ENCODE measurements at places on chromosomes 16 and 17.

DNA sequence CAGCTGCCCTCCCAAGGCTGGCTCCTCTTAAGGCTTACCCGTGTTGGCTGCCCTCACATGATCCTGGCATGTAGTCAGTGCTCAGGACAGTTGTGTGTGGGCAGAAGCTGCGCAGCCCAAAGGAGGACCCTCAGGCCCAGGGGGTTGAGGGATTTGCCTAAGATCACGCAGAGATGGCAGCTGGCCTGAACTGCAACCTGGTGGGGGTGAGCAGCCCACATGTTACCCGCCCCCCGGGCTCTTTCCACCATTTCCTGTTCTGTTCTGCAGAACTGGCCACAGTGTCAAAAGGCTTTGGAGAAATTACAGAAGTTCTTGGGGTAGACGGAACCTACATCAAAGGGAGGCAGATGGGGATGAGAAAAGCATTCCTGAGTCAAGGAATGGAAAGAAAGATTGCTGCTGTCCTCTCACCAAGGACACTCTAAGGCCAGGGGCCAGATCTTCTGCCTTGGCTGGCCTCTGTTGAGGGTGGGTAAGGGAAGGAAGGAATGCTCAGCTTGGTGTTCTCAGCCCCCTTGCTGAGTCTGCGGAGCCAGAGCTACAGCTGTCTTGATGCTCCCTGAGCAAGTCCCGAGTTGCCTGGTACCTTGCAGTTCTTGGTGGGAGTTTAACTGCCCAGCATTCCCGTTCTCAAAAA, 53.0 kb downstream of the EPN2 start:
- no peak for DNase-seq

DNA sequence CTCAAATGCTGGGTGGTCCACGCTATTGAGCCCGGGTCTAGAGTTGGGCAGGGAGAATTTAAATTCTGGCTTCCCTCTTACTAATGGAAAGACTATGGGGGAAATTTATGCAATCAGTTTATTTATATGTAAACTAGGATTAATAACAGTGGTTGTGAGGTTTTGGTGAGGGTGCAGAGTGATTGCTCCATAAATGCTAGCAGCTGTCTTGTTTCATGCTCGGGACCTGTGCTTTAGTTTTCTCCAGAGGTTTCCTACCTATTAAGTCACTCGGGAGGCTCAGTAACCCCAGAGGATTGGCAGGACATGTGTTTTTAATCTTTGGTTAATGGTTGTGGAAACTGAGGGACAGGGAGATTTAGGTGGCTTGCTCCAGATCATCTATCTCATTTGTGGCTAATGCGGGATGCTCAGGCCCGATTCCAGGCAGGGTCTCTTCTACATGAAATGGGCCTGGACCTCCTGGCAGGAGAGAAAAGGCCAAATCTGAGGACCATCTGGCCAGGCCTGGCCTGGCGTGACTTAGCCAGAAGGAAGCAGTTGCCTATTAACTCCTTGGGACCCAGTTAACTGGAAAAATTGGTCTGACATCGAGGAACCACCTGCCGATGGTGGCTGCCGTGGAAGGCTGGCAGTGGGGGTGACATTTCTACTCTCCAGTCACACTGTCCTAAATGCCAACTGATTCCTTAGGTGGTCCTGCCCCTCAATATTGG, 2.1 kb downstream of the PRCD start:
- DNase-seq: no peak

DNA sequence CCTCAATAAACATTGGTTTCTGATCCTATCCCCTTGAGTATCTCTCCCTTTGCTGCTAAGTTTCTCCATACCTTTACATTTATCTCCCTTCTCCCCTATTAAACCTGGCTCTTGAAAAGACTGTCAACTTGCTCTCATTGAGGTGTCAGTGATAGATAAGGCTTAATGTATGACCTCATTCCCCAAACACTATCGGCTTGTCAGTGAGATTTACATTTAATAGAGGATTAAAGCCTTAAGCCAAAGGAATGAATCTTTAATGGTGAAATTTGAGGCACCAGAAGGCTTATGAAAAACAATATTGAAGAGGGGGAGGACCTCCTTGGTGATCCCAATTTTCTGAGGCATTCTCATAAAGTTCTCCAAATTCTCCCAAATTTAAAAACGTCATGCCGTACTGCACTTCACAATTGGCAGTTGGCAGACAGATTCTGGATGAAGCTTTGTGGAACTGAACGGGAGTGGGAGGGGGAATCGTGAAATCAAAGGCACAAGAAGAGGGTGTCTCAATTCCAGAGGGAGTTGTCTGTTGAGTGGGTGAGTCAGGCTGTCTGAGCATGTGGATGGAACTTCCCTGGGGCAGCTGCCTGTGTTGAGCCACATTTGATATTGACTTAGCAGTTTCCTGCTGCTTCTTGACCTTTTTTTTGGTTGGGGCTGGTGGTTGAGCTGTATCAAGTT, 478.8 kb downstream of the NPIPA7 start:
- DNase-seq: no peak

DNA sequence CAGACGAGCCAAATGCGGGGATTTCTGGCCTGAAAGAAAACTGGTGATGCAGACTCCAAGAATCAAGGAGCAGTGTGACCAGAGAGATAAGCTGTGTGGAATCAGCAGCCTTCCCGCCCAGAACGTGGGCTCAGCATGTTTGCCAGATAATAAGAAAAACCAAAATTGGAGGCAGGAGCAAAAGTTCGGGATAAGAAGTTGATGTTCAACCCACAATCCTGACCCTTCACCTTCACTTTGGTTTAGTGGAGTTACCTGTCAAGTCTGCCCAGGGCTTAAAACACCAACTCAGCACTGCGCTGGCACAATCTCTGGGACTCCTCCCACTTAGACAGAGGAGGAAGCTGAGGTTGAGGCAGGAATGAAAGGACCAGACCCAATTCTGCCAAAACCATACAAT, 3.1 kb downstream of the SLC43A2 start:
- DNase-seq: no peak

GRCh38 chr17:60661489-60661888, 16.2 kb upstream of the BCAS3 start:
- no peak for DNase-seq

DNA sequence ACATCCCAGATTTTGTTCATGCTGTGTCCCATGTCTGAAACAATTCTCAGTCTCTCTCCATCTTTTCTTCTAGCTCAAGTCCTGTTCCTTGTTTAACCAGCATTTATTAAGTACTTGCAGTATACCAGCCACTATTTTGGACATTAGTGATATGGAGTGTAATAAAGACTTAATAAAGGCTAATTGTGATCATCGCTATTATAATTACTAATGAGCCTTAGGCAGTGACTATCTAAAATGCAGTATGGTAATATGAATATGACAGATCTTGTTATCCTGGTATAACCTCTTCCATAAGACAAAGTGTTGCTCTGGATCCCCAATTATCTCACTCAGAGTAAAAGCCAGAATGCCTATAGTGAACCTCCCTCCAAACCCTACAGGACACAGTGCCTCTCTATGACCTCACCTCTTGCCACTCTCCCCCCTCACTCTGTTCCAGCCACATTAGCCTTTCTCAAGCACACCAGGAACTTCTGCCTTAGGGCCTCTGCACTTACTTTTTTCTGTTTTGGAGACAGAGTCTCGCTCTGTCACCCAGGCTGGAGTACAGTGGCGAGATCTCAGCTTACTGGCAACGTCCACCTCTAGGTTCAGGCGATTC, 1.8 kb upstream of the FLOT2 start:
- DNase-seq: no peak

- no peak for DNase-seq
These were observed 20.5 kb downstream of the TMEM114 start for GRCh38 chr16:8569650-8570346.

GRCh38 chr17:75430159-75430974, 24.9 kb upstream of the GRB2 start:
- DNase-seq: no peak

Data from activated T-helper 1 cell treated with Interleukin-2 at 50 U/mL for 16 hours (primary cell).